Caco-2 (cell line): ENCODE measurements at places on chromosomes 4 and X.

DNA sequence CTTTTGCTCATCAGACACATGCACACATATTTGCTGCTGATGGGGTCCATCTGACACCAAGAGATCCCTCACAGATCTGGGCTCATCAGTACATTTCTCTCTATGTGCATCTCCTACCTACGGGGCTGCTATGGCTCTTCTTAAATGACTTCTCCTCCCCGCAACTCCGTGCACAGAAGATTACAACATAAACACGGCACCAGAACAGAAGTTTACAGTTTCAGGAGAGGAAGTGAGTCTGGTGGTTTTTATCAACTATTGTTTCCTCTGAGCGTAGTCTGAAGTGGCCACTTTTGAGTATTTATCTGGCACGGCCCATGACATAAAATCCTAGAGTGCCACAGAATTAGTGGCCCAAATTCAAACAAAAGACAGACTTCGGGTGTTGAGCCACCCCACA is 263.8 kb downstream of the PRDM5 start:
- no peak for DNase-seq

DNA sequence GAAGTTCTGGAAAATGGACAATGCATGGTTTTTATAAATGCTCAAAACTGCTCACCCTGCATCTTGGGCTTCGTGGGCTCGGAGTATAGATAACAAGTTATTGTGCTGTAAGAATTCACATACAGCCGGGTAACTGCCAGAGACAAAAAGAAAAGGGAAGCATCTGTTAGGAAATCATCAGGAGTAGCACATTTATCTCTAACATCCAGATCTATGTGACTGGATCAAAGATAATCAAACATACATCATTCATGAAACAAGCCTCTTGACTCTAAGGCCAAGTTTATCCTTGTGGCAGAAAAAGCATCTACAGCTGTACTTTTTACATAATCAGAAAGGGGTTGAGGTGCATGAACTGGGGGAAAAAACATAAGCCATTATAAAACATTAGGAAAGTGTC is 264.2 kb downstream of the PPP3CA start:
- no peak for DNase-seq

DNA sequence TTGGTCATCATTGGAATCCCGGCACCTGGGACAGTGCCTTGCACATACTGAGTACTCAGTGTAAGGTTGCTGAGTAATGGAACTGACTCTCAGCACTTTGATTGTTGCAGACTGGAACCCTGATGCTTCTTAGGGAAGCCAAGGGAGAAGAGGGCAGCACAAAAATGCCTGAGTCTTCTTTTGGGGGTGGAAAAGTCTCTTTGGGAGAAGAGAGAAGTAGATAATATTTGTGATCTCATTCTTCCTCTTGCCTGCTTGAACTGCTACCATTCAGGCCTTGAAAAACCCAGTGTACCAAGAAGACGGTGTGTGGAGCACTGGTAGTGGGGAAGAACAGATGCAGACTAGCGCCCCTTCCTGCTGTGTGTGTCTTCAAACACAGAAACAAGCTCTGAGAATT is 12.3 kb downstream of the SFRP2 start:
- DNase-seq, result no peak

DNA sequence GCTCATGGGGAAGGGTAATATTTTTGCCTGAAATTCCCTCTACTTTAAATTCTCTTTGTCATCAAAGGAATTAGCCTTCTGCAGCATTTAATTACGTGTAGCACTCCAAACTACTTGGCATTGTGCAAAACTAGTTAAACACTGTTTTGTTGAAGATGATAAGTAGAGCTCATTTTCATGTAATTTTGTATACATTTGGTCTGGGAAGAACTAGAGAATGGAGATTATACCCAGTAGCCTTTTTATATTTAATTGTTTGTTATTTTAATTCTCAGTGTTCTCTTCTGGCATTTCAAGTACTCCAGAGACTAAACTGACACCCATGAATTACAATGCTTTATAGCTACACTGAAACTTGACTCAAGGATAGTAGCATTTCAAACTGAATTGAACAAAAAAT is 211.5 kb upstream of the SMIM31 start:
- DNase-seq, result no peak

GRCh38 chr4:142264961-142265360 is 581.1 kb downstream of the INPP4B start:
- DNase-seq, result no peak

DNA sequence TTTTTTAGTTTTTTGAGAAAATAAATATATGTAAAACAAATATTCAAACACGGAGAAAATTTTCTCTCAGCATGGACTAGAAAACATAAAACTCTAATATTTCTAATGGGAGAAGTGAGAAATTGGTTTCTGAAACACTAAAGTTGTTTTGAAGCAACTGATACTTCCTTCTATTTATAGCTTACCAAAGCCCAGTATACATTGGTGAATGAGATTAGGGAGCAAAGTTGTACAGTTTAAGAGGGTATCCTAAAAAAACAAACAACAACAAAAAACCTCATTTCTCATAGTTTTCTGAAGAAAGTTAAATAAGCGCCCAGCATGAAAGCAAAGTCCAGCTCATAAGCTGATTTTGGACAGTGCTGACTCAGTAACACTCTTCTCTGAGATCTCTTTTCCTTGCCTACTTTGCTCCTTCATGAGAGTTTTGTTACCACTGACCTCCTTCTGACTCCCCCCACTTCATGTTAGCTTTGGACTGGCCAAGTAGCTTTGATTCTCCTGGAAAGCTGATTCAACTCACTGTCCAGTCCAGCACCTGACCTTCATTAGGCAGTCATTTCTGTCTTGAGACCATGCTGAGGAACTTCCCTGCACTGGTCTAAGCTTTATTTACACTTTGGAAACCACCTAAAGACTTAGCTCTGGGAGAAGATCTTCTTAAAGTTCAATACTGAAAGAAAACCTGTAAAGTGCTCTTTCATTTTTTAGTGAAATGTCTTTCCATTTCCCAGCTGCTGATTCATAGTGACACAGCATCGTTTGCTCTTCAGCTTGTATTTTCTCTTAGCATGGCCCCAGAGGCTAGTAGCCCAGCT is 21.8 kb upstream of the P2RY10 start:
- no peak for DNase-seq

GRCh38 chr4:126592088-126592487 is 1040.7 kb upstream of the INTU start:
- DNase-seq, result no peak

- no peak for DNase-seq
Observed at GRCh38 chr4:105714071-105714521, 5.5 kb downstream of the GSTCD start.

GRCh38 chrX:33379839-33380238 is 168.5 kb upstream of the DMD start:
- DNase-seq, result no peak

DNA sequence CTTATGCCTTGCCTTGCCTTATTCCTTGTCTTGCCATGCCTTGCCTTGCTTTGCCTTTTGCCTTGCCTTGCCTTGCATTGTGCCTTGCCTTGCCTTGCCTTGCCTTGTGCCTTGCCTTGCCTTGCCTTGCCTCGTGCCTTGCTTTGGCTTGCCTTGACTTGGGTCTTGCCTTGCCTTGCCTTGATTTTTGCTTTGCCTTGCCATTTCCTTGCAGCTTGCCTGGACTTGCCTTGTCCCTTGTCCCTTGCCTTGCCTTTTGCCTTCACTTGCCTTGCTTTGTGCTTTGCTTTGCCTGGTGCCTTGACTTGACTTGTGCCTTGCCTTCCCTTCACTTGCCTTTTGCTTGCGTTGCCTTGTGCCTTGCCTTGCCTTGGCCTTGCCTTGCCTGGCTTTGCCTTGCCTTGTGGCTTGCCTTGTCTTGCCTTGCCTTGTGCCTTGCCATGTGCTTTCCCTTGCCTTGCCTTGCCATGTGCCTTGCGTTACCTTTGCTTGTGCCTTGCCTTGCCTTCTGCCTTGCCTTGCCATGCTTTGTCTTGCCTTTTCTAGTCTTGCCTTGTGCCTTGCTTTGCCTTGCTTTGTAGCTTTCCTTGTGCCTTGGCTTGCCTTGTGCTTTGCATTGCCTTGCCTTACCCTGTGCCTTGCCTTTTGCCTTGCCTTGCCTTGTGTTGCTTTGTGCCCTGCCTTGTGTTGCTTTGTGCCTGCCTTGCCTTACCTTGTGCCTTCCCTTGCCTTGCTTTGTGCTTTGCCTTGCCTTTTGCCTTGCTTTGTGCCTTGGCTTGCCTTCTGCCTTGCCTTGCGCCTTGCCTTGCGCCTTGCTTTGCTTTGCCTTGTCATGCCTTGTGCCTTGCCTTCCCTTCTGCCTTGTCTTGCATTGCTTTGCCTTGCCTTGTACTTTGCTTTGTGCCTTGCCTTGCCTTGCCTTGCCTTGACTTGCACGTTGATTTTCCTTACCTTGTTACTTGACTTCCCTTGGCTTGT is 92.8 kb downstream of the TAB3 start:
- no peak for DNase-seq

GRCh38 chr4:145936997-145937901 is 1.4 kb downstream of the ZNF827 start:
- peak; percentile 54 for DNase-seq

DNA sequence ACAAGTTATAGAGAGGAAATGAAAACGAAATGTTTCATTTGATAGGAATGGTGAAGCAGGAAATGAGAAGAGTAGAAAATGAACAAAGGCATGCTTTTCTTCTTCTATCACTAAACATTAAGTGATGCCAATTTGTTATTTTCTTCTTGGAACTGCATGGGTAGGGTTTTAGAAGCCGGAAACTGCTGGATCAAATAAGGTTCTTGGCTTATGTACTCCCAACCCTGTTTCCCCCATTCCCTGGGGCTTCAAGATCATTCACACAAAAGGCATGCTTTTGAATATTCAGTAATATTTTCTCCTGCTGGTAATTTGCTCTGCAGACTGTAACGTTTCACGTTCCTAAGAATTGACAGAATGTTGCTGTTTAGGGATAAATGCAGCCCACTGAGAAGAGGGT is 224.1 kb downstream of the NLGN4X start:
- no peak for DNase-seq

GRCh38 chr4:140027101-140027500 is 126.9 kb downstream of the MAML3 start:
- no peak for DNase-seq

DNA sequence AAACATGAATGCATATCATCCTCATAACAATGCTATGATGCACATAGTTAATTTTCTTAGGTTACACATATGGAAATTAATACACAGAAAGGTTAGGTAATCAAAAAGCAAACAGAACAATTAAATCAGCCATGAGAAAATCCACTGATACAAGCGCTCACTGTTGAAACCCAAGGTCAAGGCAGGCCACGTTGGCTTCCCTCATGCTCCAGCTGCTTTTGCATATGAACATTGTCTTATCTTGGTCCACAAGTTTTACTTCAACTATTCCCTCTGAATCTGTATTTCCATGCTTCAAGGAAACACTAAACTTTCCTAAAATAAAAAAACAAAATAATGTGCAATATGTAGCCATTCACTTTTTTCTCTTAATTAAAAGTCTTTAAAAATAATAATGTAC is 34.5 kb upstream of the PLA2G12A start:
- DNase-seq, result no peak

GRCh38 chr4:120202222-120202621 is 135.6 kb upstream of the MAD2L1 start:
- DNase-seq, result no peak

DNA sequence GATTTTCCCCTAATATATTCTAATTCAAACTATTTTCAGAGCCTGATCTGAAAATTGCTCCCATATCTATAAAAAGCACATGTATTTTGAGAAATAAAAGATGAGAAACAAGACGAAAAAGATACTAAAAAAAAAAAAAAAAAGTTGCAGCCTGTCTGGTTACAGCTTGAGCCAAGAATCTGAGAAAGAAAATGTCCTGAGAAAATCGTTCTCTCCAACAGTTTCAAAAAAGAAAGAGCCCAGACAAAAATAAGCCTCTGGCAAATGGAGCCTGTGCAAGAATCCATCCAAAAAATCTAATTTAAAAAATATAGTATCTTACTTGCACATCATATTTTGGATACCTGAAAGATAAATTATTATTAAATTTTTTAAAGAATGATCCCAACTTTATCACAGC is 163.0 kb upstream of the TBL1X start:
- DNase-seq, result no peak

DNA sequence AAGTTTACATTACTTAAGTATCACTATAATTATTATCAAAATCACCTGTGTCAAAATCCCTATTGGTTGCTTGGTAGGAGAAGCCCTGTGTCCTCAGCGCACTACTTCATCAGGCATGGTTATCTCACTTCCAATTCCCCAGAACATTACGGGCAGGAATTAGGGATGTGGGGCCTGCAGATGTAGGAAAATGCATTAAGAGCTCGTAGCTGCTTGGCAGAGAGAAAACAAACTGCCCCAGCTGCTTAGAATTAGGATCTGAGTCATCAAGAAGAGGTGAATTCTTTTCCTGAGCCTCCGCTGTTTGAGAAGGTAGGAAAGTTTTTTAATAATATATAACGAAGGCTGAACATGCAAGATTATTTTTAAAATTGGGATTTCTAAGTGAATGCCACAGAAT is 31.1 kb upstream of the CLNK start:
- no peak for DNase-seq

DNA sequence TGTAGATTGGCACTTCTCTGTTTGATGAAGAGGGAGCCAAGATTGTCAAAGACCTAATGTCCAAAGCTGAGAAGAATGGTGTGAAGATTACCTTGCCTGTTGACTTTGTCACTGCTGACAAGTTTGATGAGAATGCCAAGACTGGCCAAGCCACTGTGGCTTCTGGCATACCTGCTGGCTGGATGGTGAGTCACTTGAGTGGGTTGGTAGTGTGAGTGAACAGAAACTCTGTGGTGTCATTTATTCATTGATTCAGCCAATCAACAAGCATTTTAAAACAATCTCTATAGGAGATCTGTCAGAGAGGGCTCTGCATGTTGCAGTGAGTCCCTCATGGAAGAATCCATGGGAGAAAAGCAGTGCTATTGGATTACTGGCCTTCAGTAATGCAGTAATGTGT is 16.3 kb downstream of the TAF9B start:
- no peak for DNase-seq

DNA sequence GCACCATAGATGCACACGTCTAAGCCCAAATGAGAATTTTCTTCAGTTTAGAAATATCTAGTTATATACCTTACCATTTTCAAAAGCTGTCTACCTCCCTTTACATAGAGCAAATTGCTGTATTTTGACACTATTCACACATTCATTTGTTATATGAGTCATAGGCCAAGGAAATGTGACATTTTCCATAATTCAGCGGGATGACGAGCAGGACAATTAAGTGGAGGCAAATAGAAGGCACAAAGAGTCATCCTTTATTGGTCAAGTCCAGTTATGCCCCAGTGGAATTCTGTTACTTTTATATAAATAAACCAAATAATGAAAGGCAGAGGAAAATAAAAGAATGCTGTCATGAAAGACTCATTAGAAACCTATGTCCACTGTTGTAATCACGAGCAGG is 27.9 kb downstream of the FGF13 start:
- no peak for DNase-seq

DNA sequence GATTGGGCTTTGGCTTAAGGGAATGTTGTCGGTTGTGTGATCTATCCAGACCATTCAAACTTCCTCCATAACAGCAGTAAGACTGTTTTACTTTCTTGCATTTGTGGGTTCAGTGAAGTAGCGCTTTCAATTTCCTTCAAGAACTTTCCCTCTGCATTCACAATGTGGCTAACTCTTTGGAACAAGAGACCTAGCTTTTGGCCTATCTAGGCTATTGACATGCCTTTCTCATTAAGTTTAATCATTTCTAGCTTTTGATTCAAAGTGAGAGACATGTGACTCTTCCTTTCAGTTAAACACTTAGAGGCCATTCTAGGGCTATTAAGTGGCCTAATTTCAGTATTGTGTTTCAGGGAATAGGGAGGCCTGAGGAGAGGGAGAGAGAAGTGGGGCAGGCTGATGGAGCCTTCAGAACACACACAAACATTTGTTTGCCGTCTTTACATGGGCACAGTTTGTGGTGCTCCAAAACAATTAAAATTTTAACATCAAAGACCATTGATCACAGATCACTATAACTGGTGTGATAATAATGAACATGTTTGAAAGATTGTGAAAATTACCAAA is 34.1 kb downstream of the ADH5 start:
- DNase-seq, result no peak
